ENCODE measurements at places on chromosomes 7 and 10.

GRCh38 chr7:17195576-17195975 lies 102.9 kb upstream of the AHR start:
- DNase-seq = no peak

DNA sequence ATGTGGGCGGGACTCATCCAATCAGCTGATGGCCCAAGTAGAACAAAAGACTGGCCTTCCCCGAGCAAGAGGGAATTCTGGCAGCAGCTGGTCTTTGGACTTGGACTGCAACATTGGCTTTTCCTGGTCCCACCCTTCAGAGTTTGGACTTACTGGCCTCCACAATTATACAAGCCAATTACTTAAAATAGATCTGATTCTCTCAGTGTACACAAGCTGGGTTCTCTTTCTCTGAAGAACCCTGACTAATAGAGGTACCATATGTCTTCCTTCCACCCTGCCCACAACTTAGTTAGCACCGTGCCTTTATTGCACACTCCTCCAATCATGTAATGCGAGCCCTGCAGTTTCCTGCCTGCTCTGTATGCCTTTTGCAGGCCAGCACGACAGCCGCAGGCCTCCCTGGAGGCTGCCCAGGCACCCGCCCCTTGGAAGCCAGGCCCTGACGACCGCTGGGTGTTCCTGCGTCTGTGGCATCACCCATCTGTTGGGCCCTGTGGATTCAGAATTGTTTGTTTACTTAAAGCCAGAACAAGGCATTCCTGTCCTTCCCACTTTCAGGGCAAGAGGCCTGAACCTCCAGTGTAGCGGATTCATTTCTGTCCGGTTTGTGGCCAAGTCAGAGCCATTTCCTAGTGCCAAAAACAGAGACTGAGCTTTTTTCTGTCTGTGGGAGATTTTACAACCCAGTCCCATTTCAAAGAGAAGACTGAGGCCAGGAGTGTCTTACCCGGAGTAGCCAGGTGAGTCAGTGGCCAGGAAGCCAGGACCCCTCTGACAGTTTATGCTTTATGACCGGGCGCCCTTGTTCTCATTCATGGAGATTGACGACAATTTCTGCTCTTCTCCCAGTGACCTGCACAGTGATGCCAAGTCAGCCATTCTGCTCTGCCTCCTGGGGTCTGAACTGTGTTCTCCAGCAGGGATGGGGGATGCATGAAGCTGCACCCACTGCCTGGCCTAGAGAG lies 968 bp upstream of the INMT start:
- DNase-seq = no peak

GRCh38 chr10:51297438-51297837 lies 223.2 kb downstream of the PRKG1 start:
- DNase-seq = no peak

DNA sequence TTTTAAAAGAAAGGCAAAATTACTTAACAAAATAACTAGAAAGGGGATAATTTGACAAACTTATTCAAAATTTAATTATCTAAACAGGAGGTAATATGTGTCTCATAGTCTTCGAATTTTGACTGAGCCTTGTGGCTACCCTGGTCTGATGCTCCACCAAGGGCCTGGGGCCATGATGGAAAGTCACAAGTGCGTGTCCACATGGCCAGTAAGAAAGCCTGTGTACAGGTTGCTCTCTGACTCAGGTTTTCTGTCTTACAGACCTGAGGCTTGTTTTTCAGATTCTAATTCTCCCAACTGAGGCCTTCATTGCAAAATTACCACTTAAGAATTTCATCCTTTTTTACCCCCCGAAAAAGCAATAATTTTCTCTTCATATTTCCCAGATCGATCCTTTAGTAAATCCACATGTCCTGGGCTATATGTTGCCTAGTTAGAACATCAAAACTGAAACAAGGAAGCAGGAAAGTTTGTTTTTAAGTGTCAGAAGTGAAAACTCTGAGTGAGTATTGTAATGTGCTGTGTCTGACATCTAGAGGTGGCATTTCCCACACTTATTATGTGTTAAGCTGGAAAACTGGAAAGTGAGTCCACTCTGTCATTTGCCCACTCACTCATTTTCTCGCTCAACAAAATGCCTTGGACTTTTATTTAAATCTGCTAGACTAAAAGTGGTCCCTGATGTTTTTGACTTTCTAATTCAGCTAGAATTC lies 10.0 kb downstream of the CYP3A43 start:
- no peak for DNase-seq

- DNase-seq = no peak
Observed at GRCh38 chr7:55140941-55141278, 122.1 kb downstream of the EGFR start.

GRCh38 chr7:2525658-2526630 lies 6.4 kb downstream of the LFNG start:
- DNase-seq = no peak

GRCh38 chr7:5709347-5709950 lies 72.0 kb downstream of the RNF216 start:
- no peak for DNase-seq

GRCh38 chr10:102630663-102631062 lies 13.6 kb upstream of the TRIM8 start:
- DNase-seq = no peak

DNA sequence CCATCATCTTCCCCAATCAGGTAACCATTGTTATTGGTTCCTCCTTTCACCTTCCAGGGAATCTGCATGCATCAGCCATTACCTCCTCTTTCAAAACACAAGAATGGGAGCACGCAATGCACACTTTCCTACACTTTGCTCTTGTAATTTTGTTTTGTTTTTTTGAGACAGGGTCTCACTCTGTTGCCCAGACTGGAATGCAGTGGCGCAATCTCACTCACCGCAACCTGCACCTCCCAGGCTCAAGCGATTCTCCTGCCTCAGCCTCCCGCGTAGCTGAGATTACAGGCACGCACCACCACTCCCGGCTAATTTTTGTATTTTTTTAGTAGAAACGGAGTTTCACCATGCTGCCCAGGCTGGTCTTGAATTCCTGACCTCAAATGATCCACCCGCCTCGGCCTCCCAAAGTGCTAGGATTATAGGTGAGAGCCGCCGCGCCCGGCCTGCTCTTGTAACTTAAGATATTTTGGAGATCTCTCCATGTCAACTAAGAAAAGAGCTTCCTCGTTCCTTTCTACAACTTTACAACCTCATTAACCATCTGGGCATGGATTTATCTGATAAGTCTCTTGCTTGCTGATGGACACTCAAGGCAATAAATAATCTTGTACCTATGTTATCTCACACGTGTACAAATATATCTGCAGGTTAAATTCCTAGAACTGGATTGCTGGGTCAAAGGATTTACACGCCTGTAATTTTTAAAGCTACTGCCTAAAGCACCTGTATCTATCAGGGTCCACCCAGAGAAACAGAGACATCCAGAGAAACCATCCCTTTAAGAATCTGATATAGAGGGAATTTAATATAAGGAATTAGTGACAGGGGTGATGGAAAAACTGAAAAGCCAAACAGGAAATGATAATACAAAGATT lies 4.2 kb downstream of the CYTH3 start:
- no peak for DNase-seq

- no peak for DNase-seq
Observed at GRCh38 chr7:836429-836828, 4.2 kb downstream of the SUN1 start.

- DNase-seq = no peak
Observed at GRCh38 chr10:110815354-110816004, 56.2 kb upstream of the PDCD4 start.

DNA sequence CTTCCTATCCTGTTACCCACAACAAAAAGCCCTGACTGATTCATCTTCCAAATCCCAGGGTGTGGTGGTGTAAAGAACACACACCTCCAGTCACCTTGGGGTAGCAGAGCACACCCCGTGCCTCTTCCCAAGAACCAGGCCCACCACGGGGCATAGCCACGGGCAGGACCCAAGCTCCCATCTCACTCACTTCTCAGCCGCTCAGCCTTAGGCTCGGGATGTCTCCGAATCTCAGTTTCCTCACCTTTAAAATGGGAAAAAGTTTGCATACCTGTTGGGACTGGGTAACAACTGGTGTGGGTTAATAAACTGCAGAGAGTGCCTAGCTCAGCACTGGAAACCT lies 139.0 kb downstream of the FGFR2 start:
- no peak for DNase-seq

GRCh38 chr10:1624240-1624639 lies 113.1 kb downstream of the ADARB2 start:
- no peak for DNase-seq

DNA sequence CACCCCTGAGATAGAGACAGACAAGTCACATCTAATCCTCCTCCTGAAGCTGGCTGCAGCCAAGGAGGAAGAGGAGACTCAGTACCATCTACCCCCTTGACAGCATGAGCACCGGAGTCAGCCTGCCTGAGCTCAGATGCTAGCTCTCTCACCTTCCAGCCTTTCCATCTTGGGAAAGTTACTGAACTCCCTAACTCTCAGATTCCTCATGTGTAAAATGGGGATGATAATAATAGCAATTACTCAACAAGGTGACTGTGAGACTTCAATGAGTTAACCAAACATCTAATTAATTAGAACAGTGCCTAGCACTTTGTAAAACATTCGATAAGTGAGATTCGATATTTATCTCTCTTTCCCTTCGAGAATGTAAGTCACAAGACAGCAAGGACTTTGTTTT lies 6.4 kb downstream of the KDM7A start:
- DNase-seq = no peak

GRCh38 chr10:59537501-59537900 lies 172.1 kb downstream of the SLC16A9 start:
- DNase-seq = no peak

DNA sequence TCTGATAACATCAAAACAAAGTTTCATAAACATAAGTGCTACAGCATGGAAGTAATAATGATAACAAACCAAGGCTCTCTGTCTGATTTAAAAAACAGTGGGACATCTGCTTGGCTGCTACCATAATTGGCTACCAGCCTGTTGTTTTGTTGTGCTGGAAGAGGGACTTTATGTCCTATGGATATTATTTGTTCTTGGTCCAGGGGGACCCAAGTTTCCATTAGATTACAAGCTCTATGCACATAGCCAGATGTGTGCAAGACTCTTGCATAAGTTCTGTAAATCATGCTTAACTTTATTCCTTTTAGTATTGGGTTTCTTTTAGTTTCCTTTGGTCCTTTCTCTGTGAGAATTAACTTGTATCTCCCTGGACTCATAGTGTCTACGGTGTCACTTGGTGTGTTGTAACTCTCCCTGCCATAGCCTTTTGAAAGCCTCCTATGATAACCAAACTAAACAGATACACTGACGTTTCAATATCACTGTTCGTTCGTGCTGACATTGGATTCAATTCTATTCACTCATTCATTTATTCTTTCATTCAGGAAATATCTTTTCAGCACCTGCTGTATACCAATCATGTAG lies 41.4 kb upstream of the CD36 start:
- no peak for DNase-seq

Data from stimulated activated CD8-positive, alpha-beta memory T cell treated with anti-CD3 and anti-CD28 coated beads, Interleukin-7, amount 100 ng/mL, for 4 hours (primary cell).